ENCODE measurements at places on chromosomes 3 and 15.

- no peaks in the 10 kb centered on the region for H3K36me3 ChIP-seq
- H3K27me3 ChIP-seq: no peaks in the 10 kb centered on the region
- H3K4me1 ChIP-seq: peaks cover 95% of the 10 kb centered on the region
- H3K27ac ChIP-seq: peak overlapping the region; percentile 50
These were observed 7.3 kb downstream of the ARL6IP5 start for GRCh38 chr3:69092030-69092516.

GRCh38 chr15:100565591-100565990, 36.4 kb downstream of the LINS1 start:
- no peaks in the 10 kb centered on the region for H3K27me3 ChIP-seq
- no peak for DNase-seq
- H3K4me1 ChIP-seq: no peaks in the 10 kb centered on the region
- no peaks in the 10 kb centered on the region for H3K36me3 ChIP-seq
- H3K4me3 ChIP-seq: no peak overlapping the region

- no peak overlapping the region for H3K4me3 ChIP-seq
- H3K4me1 ChIP-seq: no peaks in the 10 kb centered on the region
- no peaks in the 10 kb centered on the region for H3K36me3 ChIP-seq
- DNase-seq: no peak
These were observed 144.3 kb upstream of the PFN2 start for GRCh38 chr3:150114873-150115540.

- no peak overlapping the region for H3K4me3 ChIP-seq
- no peaks in the 10 kb centered on the region for H3K27me3 ChIP-seq
These were observed 3.7 kb downstream of the MELTF start for GRCh38 chr3:197025736-197026480.

- H3K27ac ChIP-seq: no peak overlapping the region
- no peaks in the 10 kb centered on the region for H3K36me3 ChIP-seq
These were observed 111.2 kb downstream of the ETFA start for GRCh38 chr15:76200083-76200465.

DNA sequence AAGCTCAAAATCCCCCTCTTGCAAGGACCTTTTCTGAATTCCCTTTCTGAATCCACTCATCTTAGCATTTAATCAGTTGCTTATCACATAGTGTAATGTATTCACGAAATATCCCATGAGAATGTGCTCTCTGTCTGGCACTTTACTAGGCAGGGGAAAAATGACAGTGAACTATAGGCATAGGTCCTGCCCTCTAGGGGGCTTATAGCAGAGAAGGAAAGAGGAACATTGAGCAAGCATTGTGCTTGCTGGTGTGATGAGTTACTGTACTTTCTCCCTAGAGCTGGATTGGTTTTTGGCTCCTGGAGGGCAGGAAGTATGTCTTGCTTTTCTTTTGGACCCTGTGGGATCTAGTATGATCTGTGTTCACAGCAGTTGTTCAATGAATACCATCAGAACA, 26.5 kb downstream of the DUOX2 start:
- DNase-seq: no peak
- H3K27me3 ChIP-seq: no peaks in the 10 kb centered on the region
- H3K4me1 ChIP-seq: peaks cover 13% of the 10 kb centered on the region

DNA sequence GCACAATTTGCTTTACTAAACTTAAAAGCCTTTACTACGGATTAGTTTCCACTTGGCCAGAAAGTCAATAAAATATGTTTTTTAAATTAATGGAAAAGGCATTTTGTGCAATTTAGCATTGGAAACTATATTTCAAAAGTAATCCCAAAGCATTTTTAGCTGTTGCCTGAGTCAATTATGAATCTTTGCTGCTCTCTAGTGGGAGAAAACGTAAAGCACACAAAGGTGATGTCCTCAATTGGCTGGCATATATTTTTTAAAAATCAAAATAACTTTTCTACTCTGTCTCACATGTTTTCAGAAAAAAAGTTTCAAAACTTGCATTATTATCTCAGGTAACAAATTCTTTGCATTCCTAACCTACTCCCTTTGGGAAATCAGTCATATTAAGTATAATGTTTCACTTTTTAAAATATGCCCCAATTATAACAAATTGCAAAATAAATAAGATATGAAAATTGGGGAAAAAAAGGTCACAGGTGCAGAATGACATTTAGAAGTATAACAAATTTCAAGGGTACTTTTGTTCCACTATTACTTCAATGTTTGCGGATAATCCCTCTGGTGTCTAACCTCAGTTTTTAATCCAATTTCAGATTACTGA, 47.2 kb upstream of the TEX55 start:
- no peaks in the 10 kb centered on the region for H3K27me3 ChIP-seq
- H3K4me1 ChIP-seq: no peaks in the 10 kb centered on the region
- H3K27ac ChIP-seq: no peak overlapping the region
- H3K4me3 ChIP-seq: no peak overlapping the region
- no peak for DNase-seq

- no peaks in the 10 kb centered on the region for H3K27me3 ChIP-seq
- no peak overlapping the region for H3K27ac ChIP-seq
- H3K4me3 ChIP-seq: no peak overlapping the region
- no peak for DNase-seq
These were observed 291.0 kb downstream of the CLSTN2 start for GRCh38 chr3:140225996-140226395.

DNA sequence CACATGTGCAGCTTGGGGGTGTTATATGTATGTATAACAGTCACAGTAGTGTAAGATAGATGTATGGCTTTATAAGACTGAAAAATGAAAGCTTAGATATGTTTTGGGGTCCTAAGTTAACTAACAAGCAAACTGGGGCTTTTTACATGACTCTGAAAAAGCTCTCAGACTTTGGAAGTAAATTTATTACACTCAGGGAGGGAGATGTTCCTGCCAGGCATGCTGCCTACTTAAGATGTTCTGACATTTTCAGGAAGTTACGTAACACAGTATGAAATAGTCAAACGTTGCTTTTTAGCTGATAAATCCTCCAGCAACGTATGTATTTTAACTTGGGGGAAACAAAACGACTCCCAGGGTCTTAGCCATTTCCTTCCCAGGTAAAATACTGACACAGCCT, 1.7 kb upstream of the IFT57 start:
- no peaks in the 10 kb centered on the region for H3K36me3 ChIP-seq
- no peak overlapping the region for H3K4me3 ChIP-seq
- peaks cover 46% of the 10 kb centered on the region for H3K4me1 ChIP-seq
- no peak for DNase-seq
- H3K27me3 ChIP-seq: no peaks in the 10 kb centered on the region

GRCh38 chr3:50364573-50365079, 5.3 kb upstream of the TMEM115 start:
- no peaks in the 10 kb centered on the region for H3K36me3 ChIP-seq
- H3K27me3 ChIP-seq: no peaks in the 10 kb centered on the region
- H3K4me1 ChIP-seq: peaks cover 30% of the 10 kb centered on the region
- H3K4me3 ChIP-seq: peak overlapping the region; percentile 48
- H3K27ac ChIP-seq: peak overlapping the region; percentile 44
